ENCODE measurements at places on chromosomes 4 and X.
A peak's percentile ranks its signal among the peaks of the same experiment; 100 is the strongest.

DNA sequence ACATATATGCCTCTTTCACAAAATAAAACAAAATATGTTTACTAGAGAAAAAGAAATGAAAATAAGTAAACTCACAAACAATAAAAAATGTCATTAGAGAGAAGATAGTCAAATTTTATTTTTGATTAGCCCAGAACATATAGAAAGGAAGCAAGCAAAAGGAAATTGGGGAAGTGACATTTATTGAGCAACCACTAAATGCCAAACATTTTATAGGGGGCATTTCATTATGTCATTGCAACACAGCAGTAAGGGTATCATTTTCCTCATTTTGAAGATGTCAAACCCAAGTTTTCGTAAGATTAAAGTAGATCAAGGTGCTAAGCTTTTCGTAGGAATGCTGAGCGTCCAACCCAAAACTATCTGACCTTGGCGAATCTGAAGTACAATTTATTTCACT lies 1331.5 kb upstream of the PABPC4L start:
- no peak for DNase-seq

DNA sequence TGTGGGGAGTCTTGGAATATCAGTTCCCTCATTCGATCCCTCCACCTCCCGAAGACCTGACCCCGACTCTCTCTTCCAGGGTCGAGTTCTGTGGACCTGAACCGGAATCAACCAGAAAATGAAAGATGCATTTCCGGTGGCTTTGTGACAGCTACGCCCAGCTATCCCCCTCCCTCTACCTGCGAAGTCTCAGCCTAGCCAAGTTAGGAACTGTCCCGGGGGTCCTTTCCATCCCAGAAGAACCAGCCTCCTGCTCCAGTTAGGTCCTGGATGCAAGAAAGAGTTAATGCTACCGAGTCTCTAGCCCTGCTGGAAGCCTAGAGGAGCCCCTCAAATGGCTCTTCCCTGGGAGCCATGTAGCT lies 13.4 kb upstream of the ETDC start:
- DNase-seq = no peak

GRCh38 chr4:151144329-151145072 lies 45.1 kb downstream of the RPS3A start:
- no peak for DNase-seq

DNA sequence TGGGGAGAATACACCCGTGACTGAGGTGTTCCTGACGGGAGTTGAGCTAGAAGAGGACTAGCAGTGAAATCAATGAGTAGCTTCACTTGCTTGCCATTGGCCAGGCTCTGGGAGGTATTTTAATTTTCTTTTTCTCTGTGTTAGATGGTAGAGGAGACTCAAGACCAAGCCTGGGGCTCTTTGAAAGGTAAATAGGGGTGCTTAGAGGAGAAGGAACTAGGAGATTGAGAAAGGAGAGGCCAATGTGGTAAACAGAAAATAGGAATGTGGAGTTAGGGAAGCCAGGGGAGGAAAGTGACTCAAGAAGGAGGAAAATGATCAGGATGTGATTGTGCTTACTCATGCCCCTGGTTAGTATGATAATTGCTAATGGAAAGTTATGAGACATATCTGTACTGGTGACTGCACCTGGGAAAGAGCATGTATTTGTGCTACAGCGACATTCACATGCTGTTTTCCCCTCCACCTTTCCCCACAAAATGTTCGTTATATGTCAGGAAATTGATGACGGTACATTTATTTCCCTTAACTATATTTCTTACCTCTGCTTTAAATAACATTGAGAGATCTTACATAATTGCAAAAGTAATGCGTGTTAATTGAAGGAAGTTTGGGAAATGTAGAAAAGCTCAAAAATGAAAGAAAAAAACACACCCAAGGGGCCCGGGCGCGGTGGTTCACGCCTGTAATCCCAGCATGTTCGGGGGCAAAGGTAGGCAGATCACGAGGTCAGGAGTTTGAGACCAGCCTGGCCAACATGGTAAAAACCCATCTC lies 16.9 kb upstream of the LRBA start:
- DNase-seq = no peak

DNA sequence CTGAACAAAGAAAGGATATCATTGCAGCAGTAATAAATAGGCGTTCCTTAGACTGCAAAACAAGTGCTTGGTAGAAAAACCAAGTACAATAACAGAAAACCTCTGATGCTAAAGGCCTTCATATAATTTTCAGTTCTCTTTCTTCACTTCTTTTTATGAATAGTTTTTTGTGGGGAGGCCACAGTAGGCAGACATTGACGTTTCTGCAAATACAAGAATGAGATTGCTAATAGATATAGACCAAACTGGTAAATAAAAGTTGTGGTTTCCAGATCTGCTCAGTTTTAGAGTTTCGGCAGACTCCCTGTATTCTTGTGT lies 57.0 kb upstream of the RAP1GDS1 start:
- DNase-seq = no peak

DNA sequence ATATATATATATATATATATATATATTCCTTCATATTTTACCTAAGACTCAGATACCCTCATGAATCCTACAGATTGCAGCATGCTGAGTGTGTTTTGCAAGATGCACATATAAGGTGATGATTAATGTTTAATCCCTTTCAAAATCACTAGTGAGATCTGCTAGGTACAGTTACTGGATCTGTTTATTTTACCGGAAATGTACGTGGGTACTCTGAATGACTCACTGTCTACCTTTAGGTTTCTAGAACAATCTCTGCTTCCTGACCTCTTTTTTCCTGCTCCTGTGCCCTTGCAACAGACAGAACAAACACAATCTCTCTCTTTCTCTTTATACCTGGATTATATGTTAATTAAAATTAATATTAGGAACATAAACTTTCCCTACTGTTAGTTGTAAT lies 379.6 kb downstream of the FAM133A start:
- DNase-seq = no peak

DNA sequence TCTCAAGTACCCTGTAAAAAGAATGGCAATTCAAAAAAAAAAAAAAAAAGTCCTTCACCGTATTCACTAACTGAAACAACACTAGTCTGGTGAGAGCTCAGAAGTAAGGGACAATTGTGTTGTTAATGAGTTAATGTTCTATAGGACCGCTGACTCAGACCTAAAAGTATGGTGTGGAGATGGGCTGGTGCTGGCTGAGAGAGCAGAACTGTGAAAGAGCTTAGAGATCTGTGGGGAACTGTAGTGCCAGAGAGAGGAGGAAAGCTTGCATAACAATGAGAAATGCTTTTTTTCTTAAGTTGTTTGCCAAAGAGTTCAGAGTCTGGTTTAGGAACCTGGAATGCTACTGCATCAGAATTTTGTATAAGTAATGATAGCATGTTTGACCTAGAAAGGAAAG lies 65.1 kb downstream of the LHFPL1 start:
- DNase-seq = no peak

- DNase-seq = no peak
These were observed 34.2 kb downstream of the AGA start for GRCh38 chr4:177408023-177408422.

- no peak for DNase-seq
These were observed 455.0 kb downstream of the STIM2 start for GRCh38 chr4:27315625-27316024.

DNA sequence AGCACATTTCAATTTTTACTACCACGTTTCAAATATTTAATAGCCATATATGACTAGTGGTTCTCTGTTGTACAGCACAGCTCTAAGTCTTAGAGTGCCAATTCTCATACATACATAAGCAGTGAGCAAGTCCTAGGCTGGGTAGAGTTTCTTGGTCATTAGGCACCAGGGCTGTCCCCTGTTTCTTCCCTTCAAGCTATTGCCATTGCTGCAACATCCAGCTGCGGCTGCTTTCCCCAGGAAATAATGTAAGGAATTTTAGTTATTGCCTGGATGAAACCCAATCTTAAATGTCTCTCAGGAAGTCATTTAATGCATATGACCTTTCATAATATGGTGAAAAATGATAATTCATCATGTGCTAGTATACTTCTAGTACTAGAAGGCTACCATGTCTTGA lies 74.1 kb upstream of the PPP3CA start:
- DNase-seq = no peak

DNA sequence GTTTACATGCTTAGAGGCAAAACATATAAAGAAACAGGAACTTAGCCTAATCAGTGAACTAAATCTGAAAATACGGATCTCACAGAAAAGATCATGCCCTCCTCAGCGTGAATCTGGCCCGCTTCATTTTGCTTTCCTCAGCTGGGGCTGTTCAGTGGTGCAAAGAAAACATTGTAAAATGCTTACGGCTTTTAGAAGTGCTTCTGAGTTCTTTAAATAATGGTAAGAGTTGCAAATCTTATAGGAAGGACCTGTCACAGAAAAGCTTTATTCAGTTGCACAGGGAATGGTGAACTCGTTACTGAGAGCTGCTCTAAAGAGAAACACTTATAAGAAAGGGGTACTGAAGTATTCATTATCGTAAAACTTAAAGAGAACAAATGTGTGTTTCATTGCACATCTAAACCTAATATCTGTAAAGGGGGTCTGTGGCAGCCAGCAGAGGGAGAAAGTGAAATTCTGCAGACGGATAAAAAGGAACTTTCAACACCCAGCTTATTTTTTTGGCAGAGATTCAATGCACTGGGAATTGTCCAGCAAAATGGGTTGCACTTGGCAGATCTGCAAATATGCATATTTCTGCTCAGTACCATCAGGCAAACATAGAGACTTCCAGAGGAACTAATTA lies 139.2 kb upstream of the ANK2 start:
- no peak for DNase-seq

- DNase-seq = no peak
These were observed 181.5 kb downstream of the ZIC3 start for GRCh38 chrX:137747244-137748043.

DNA sequence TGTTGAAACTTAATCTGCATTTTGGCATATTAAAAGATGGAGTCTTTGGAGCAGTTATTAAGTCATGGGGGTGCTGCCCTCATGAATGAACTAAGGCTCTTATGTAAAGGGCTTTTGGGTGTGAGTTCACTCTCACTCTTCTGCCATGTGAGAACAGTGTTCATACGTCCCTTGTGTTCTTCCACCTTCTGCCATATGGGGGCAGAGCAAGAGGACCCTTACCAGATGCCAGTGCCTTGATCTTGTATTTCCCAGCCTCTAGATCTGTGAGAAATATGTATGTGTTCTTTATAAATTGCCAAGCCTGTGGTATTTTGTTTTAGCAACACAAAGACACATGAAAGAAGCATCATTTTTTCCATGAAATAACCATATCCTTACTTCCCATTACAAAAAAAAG lies 213.9 kb downstream of the SPOCK3 start:
- no peak for DNase-seq

DNA sequence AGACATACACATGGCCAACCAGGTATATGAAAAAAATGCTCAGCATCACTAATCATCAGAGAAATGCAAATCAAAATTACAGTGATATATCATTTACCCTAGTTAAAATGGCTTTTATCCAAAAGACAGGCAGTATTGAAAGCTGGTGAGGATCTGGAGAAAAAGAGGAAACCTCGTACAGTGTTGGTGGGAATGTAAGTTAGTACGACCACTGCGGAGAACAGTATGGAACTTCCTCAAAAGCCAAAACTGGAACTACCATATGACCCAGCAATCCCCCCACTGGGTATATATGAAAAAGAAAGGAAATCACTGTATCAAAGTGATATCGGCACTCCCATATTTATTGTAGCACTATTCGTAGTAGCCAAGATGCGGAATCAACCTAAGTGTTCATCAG lies 23.4 kb downstream of the ABHD18 start:
- no peak for DNase-seq

- no peak for DNase-seq
These were observed 3.9 kb upstream of the SYN1 start for GRCh38 chrX:47623540-47624027.

DNA sequence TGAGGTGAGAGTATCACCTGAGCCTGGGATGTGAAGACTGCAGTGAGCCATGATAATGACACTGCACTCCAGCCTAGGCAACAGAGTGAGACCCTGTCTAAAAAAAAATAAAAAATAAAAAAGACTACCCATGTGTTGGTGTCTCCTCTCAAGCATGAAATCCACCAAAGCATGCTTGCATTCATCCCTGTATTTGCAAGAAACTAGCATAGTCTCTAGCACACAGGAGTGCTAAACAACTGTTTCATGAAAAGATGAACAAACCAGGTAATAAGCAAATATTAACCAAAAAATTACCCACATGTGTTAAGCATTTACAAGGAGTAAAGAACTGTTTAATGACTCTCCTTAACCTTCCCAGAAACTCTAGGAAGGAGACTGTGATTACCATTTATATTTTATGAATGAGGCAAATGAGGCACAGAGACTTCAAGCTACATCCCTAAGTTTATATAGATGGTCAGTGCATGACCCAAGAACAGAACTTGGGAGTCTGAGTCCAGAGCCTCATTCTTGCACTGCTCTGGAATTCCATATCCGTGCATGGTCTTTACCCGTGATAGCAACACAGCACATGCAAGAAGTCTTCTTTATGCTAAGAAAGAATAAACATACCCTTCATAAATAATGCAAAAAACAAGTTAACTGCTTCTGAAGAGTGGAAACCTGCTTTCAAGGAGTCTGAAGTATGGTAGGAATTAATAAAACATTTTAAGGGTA lies 186.1 kb upstream of the STS start:
- DNase-seq = no peak

DNA sequence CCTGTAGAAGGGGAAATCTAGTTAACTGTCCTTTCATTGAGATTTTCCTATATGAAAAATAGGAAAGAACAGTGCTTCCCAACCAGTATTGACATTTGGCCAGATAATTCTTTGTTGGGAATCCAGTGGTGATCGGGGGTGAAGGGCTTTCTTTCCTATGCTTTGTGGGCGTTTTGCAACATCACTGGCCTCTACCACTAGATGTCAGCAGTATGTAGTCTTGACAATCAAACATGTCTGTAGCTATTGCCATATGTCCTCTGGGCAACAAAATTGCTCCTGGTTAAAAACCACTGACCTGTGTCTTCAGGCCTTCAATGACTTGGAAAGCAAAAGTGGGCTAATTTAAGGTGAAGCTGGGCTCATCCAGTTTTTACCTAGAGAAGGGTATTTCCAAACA lies 658.5 kb downstream of the DACH2 start:
- DNase-seq = no peak

DNA sequence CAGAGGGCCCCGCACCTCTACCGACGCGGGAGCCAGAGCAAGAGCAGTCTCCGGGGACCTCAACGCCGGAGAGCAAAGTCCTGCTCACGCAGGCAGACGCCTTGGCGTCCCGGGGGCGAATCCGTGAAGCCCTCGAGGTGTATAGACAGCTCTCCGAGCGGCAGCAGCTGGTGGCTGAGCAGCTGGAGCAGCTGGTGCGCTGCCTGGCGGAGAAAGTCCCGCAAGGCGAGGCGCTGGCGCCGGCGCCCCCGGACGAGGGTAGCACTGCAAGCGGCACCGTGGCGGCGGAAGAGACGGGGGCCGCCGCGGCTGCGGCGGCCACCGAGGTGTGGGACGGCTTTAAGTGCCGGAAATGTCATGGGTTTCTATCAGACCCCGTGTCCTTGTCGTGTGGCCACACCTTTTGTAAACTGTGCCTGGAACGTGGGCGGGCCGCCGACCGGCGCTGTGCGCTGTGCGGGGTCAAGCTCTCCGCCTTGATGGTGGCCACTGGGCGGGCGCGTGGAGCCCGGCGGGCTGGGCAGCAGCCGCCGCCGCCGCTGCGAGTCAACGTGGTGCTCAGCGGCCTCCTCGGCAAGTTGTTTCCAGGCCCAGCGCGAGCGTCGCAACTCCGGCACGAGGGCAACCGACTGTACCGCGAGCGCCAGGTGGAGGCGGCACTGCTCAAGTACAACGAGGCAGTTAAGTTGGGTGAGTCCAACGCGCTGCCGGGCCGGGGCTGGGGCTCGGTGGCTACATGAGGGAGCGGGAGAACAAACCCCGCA lies 672 bp downstream of the LONRF3 start:
- DNase-seq = peak; percentile 12

- DNase-seq = no peak
These were observed 315.1 kb upstream of the DKK2 start for GRCh38 chr4:107351196-107351595.

GRCh38 chrX:118685393-118685792 lies 42.0 kb upstream of the IL13RA1 start:
- no peak for DNase-seq
